ENCODE measurements at places on chromosomes 12 and 14.

DNA sequence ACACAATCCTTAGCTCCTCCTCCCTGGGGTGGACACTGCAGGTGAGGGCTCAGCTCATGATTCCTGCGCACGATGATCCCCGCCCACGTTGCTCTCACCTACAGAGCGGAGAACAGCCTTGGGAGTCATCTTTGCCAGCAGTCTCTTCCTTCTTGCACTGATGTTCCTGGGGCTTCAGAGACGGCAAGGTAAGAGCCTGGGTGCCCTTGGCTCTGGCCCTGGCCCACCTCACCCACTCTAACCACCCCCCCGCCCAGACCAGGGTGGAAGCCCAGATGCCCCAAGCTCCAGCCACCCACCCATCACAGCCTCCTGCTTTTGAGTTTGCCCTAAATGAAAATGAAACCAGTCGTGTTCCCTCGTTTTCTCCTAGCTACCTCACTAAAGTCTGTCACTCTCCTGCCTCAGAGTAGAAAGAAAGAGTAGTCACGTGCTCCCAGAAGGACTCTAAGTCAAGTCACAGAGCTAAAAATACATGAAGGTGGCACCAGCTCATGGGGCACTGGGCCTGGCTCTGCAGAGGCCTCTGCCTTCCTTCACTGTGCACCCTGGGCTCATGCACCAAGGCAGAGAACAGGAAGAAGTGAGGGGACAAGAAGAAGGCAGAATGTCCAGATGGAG, 9.0 kb downstream of the TAPBPL start:
- no peak for DNase-seq

DNA sequence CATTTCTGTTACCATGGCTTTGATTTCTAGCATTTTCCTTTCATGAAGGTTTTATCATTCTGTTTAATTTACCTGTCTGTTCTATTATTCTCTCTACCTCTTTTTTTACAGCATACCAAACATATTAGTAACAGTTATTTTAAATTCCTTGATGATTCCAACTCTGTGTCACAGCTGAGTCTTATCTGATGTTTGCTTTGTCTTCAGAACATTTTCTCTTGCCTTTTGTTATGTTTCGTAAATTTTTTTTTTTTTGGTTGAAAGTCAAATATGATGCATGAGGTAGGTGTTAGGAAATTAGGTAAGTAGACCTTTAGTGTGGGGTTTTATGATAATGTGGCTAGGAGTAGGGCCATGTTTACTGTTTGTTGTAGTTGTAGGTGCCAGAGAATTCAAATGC, 496.4 kb downstream of the FOXG1 start:
- DNase-seq: no peak

DNA sequence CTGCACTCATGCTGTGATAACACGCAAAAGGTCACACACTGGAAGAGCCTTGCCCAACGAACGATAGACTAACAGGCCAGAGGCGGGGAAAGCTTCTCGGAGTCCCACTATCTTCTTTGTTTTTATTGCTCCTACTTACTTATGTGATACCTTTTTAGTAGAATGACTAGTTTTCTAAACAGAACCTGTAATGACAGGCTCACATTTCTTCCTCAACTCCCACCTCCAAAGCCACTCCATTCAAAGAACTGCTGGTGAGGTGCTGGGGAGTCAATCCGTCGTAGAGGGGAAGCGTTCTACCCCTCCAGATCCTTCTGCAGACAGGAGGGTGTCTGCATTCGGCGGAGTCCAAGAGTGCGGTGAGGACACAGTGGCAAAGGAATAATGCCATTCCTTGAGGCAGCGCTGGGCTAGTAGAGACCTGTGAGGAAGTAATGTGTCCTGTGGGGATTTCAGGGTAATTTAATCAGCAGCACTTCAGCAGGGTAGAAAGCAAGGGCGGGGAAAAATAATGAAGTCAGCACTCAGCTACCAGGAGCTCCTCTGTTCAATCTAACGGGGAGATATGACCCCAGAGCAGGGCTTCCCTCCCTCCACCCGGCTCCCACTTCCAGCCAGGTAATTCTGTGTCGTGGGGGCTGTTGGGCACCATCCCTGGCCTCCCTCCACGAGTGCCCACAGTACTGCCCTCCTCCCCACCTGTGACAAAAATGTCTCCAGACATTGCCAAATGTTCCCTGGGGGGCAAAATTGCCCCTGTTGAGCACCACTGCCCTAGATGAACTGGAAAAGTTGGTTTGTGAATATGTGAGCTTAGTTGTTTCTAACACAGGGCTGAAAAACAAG, 25.2 kb downstream of the SPRING1 start:
- no peak for DNase-seq

DNA sequence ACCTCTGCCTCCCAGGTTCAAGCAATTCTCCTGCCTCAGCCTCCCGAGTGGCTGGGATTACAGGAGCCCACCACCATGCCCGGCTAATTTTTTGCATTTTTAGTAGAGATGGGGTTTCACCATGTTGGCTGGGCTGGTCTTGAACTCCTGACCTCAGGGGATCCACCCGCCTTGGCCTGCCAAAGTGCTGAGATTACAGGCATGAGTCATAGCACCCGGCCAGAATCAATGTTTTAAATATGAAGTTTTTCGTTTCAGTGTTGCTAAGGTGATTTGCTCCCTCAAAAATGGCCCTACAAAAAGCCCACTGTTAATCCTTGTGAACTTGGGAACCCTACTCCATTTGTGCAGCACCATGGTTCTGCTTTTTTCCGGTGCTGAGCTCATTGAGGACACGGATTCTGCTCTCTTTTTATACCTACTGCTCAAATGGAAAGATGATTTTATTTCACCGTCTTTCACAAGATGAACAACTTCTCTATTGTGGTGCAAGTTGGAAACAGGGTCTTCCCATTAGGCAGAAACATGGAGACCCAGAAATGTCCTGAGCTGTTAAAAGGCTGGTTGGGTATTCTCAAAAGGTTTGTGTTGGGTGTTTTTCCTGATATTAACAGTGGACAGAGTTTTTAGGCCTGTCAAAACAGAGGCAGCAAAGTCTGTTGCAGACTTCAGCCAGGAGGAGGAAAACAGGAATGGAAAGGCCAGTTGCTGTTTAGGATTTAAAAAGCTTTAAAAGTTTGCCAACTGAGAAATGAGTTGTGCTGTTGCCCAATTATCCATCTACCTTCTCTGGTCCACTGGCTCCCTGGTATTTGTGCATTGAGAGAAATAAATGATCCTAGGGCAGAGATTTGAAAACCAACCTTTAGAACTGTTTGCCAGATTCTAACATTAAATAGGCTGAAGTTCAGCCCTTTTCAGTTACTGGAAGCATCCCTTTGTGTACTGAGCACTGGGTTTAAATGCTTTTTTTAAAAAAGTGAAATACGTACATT, 85.8 kb downstream of the ATP23 start:
- no peak for DNase-seq

DNA sequence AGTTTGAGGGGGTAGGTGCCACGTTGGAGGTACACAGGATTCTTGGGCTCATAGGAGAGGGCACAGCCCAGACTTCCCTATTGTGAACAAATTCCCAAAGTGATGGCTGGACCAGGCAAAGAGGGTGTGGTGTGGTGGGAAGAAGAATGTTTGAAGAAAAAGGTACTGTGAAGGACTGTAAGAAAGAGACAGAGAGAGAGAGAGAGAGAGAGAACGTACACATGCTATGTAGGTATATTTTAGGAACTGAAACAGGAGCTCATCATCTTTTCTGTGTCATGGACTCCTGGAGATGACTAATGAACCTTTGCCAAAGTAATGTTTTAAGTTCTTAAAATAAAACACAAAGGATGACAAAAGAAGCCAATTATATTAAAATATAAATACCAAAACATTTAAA, 24.5 kb downstream of the SLC17A8 start:
- DNase-seq: no peak

DNA sequence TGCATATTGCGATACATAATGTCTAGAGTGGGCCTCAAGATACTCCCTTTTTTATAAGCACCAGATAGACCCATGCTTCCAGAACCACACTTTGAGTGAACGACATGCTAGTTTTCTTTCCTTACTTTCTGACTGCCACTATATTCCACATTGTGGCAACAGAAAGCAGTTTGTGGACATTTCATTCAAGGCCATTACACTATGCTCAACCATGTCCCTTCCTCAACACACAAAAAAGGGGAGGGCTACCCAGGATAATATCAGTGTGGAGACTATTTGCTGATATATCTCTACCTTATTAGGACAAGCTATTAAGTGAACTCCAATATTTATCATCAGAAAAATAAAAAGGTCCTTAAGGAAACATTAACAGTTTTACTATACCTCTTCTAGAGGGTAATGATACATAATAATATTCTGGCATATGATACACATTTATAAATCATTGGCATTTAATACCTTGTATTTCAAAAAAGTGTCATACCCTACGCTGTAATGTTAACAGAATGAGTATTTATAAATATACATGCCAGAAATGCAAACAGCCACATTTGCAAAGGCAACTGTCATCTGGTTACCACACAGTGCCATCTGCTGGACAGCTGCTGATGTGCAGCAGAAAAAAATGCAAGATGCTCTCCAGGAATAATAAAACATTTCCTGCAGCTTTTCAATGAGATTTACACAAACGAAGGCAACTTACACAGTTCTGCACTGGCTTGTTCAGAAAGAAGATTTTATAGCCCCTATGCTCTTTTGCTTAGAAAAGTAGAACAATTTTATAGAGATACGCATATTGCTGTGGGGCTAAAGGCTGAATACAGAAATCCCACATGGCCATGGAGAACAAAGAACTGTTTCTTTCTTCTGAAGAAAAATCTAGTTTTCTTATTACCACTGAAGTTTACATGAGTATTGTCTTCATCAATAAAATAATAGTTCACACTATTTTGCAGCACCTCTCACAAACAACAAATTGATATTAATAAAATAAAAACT, 182.2 kb upstream of the GRIP1 start:
- DNase-seq: no peak

GRCh38 chr14:43765474-43765873, 741.6 kb downstream of the FSCB start:
- no peak for DNase-seq

DNA sequence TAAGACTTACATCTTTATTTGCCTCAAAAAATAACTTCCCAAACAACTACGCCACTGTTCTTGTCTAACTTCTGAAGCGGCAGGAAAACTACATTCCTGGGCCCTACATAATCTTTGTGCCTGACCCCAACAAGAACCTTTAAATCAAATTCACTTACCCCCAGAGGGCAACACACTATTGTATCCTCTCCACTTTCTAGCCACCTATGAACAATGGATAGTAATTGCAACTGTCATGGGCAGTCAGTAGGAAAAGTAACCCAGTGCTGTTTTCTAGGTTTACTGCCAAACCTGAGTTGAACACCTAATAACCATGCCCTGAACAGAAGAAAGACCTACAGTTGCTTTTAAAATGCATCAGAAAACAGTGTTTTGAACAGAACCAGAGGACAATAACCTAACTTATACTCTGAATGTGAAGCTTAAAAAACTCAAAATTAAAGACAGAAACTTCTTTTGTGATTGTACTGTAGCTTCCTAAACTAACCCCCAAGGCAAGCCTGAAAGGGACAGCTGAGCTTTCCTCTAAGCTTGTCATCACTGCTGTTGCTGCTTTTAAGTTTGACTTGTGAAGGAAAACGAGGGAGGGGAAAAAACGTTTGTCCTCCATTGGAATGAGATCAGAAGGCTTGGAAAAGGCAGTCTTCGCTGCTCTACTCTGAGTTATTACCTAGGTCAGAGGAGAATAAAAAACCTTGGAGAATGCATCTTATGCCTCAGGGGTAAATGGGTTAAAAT, 195.7 kb downstream of the SOX5 start:
- no peak for DNase-seq

GRCh38 chr12:66335746-66336145, 33.5 kb downstream of the HELB start:
- no peak for DNase-seq

DNA sequence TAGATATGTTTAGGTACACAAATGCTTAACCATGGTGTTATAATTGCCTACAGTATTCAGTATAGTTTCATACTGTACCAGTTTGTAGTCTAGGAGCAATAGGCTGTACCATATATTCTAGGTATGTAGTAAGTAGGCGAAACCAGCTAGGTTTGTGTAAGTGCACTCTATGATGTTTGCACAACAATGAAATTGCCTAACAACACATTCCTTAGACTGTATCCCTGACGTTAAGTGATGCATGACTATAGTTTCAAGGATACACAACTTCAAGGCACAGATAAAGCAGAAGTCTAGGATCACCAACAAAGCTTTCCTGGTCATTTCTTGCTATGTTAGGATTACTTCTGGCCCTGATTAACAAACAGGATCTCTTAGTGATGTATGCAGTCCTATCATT, 135.1 kb downstream of the SLC38A1 start:
- DNase-seq: no peak

DNA sequence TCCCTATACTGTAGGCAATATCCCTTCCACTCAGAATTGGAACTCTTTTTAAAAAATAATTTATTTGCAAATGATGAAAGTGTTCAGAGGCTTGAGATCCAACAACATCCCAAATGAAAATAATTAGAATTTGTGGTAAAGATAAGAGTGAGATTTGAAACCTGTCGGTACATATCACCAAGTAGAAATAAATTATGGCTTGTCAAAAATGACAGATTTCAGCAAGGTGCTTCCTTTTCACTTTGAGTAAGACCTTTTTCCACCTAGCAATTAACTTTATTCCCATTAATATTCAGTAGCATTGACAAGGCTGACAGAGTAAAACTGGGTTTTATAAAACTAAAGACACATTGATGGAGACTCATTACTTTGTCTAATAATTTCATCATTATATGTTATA, 107.7 kb upstream of the PRKD1 start:
- DNase-seq: no peak

DNA sequence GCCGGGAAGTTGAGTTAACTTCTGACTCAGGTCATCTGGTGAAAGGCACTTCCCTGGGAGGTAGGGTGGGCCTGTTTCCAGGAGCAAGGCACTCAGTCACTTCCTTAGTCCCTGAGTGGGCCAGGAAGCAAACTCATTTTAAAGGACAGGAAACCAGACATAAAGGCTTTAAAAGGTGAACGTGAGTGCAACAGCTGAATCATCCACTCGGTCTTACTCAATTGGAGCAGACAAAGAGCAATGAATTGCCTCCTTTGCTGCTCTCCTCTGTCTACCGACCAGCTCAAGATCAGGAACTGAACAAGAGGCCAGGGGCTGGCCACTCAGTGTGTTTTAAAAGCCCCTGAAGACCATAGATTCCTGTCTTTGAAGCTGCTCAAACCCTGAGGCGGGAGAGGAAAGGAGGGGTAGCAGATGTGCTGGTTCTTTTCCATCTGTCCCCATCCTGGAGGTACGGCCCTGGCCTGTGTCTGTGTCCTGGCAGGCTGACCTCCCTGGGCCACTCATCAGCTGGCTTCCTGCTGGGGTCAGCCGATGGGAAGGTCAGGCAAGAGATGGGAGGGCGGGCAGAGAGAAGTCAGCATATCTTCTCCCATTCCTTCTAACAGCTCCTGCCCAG, 148.9 kb downstream of the PPM1H start:
- peak; percentile 62 for DNase-seq

DNA sequence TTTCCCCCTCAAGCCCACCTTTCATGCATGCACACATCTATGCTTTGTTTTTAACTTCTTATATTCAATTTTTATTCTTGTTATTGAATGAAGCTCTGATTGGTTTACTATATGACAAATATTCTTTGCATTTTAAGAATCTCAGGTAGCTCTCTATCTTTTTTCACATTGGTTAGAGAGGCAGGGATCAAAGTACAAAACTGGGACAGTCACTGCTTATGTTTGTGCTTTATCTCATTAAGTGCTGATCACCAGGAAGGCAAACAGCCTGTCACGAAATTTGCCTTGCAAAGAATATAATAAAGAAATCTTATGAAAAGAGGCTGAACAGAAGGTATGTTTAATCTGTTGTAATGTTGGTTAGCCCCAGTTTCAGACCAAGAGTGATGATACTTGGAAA, 29.7 kb upstream of the INSM2 start:
- DNase-seq: no peak

Measured in left lung (tissue), 14 donors.